Activated CD4-positive, alpha-beta T cell treated with anti-CD3 and anti-CD28 coated beads, Interleukin-2, amount 50 U/mL, for 4 hours (primary cell): ENCODE measurements at places on chromosomes 7 and 10.

DNA sequence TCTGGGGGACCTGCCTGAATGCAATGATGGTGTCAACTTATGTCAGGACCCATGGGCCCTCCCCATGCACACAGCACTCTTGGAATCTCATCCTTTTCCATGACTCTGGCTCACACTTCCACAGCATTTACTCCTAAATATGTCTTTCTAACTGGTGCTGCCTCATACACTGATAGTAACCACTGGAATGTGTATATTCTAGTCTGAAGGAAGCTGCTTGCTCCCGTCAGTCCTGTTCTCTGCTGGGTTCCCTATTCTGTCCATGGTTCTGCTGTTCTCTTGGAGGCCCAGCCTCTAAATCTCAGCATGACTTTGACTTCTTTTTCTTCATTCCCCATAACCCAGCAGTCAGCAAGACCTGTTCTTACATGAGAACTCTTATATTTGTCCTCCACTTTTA lies 1055.1 kb downstream of the KCNMA1 start:
- no peak for DNase-seq

GRCh38 chr7:147912946-147913638 lies 677.5 kb upstream of the C7orf33 start:
- DNase-seq, result no peak

DNA sequence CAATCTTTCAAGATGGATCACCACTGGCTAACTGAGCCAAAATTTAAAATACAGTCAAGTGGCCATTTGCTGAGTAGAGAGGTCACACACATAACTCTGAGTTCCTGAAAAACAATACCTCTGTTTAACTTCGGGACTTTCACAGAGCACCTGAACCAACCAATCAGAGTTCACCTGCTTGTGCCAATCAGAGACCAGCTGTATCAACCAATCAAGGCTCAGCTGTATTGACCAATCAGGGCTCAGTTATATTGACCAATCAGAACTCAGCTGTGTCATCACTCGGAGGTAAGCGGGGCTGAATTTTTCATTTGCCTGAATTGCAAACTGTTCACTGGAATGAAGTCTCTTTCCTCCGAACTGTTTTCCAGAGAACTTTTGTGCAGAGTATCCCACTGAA lies 10.0 kb upstream of the CPXM2 start:
- DNase-seq, result no peak

DNA sequence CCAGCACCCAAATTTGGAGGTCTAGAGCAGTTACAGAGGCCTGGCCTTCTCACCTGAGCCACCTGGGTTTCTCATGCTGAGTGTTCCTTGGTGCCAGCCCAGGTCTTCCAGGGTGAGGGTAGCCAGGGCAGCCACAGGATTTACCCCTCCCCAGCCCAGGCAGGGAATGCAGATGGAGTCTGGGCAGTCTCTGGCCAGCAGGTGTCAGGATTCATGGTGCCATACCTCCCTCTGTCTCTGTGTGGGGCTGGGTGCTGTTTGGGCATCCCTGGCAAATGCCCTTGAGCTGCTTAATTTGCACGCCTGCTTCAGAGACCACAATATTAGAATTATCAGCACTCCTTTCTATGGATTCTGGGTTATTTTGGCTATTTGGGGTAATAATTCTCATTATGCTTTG lies 246.7 kb downstream of the GFRA1 start:
- no peak for DNase-seq

GRCh38 chr10:48251152-48251524 lies 23.4 kb downstream of the FRMPD2 start:
- no peak for DNase-seq

DNA sequence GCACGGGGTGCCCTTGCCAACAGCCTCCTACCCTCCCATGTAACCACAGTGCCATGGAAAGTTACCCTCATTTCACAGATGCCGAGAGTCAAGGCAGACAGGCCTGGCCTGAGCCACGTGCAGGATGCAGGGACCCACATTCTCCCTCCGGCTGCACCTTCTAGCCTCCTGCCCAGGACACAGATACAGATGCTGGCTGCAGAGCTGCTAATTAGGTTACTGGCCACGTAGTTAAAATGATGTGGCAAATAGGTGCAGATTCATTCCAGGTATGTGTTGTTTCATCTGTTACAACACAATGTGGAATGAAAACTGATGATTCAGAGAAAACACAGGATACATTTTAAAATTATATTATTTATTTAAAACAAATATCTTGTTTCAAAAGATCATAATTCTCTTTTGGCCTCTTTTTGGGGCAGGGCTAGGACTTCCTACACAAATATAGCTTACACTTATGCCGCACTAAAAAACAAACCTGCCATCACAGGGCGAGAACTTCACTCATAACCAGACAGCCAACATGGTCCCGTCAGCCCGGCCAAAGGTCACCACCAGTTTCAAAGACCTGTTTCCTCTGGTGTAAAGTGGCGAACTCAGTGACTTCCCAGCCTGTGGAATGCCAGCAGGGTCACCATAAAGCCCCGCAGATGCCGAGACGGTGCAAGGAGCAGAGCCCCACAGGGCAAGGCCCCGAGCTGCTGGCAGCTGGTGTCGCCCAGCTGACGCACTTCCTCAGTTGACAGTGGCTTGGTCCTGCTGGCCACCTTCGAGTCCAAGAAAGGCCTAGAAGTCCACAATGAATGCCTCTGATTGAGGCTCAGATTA lies 83.5 kb downstream of the TNS3 start:
- no peak for DNase-seq
